Lower leg skin (tissue), 4 donors: ENCODE measurements at places on chromosomes 2 and 18. TPM values are rescaled to one million over a fixed set of nuclear protein-coding genes. Genes with fewer than 3 reads are reported as not detected.

- DNase-seq: no peak
Observed at GRCh38 chr2:234098681-234099080, 48.2 kb downstream of the SPP2 start.

The SERPINB3 gene
- total RNA-seq: 7.3 TPM

DNA sequence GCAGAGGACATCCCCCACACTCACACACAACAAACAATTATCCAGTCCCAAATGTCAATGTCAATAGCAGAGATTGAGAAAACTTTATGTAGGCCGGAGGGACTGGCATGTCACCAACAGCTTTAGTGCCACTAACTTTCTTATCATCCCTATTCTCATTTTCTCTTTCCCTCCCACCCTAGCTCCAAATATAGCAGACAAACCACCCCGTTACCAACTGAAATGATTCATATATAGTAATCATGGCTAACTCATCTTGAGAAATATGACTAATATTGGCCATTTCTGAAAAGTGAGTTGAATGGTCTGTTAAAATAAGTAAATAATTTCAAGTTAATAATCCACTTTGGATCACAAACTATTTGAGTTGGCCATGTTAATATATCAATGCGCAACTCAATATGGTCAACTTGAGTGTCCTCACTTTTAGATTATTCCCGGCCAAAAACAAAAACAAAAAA is 242.1 kb upstream of the RND3 start:
- no peak for DNase-seq

The KATNAL2 gene
- 1.1 TPM for total RNA-seq

DNA sequence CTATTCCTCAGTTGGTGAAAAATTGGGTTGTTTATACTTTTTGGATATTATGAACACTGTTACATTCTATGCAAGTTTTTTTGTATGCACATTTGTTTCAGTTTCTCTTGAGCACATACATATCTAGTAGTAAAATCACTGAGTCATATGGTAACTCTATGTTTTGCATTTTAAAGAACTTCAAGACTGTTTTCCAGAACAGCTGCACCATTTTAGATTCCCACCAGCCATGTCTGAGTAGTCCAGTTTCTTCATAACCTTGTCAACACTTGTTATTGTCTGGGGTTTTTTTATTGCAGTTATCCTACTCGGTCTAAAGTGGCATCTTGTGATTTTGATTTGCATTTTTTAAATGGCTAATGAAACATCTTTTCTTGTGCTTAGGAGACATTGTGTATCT is 100.3 kb upstream of the OTOS start:
- no peak for DNase-seq

The FEV gene
- not detected for total RNA-seq

DNA sequence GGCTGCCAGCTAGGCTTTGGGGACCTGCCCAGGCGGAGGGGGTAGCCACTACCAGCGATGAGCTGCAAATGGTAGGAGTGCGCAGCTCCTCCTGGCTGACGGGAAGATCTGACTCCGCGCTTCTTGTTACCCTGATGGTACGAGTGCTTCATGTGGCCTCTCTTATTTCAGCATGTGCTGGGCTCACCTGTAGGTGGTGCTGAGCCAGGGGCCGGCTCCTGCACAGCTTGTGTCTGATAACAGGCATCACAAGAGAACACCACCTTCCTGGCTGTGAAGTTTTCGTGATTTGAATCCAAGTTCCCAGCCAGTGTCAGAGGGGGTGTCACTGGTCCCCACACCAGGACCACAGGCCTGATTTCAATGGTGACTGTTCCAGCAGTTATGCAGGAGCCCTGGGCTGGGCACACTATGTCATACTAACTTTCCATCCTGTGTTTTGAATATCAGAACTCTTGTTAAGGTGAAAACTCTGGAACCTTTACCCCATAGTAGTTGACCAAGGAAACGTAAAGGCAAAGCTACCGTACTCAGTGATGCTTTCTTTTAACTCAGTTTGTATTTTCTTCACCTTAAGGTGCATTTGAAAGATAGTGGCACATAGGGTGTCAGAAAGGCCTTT is 28.0 kb downstream of the APCDD1 start:
- DNase-seq: no peak

DNA sequence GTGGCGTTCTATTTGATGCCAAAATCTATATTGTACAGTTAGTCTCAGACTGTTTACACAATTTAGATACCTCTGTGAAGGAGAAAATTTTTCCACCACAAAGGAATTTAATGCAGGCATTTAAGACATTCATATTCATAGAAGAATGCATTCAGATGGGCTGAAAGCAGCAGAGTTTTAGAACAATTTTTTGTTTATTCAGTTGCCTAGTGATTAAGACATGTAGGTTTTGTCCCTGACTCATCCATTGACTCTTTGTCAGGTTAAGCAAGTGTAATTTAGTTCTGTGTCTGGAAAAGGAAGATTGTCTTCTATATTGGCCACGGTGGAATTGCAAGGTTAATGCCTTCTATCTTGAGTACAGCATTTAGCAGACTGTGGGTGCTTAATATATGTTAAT is 515.0 kb downstream of the PARD3B start:
- DNase-seq: no peak

DNA sequence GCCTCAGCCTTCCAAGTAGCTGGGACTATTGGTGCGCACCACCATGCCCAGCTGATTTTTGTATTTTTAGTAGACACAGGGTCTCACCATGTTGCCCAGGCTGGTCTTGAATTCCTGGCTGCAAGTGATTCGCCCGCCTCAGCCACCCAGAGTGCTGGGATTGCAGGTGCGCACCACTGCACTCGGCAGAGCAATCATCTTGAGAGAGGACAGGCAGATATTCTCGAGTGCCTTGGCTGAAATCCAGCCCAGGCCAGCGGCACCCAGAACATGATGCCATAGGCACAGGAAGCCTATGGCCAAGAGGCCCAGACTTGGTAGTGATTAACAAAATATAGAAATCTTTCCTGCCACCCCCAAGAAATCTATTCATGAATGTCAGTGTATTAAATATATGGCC is 58.0 kb upstream of the PEX13 start:
- DNase-seq: no peak

DNA sequence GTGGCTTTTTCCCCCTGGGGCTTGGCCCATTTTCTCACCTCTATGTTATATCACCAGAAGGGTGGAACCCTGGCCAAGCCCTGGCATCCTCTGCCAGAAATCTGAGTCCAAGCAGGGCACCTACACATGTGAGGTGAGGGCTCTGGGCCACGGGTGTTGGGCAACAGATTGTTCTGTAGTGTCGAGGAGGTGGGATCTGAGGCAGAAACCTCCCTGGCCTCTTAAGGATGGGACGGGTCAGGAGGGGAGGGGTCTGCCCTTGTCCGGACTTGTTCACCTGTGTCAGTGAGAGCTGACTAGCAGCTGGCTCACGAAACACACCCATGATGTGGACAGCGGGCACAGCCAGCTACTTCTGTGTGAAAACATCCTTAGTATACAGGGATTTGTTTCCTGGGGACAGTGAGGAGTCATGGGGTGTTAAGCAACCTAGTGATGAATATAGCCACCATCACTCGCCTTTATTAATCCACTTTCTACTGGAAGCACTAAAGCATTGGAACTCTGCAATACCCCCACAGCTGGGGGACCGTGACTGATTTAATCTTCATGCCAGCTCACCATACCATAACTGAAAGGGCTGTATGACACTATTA is 35.6 kb downstream of the EPAS1 start:
- no peak for DNase-seq

The VWC2L gene
- not detected for total RNA-seq

The ABCG8 gene
- not detected for total RNA-seq

DNA sequence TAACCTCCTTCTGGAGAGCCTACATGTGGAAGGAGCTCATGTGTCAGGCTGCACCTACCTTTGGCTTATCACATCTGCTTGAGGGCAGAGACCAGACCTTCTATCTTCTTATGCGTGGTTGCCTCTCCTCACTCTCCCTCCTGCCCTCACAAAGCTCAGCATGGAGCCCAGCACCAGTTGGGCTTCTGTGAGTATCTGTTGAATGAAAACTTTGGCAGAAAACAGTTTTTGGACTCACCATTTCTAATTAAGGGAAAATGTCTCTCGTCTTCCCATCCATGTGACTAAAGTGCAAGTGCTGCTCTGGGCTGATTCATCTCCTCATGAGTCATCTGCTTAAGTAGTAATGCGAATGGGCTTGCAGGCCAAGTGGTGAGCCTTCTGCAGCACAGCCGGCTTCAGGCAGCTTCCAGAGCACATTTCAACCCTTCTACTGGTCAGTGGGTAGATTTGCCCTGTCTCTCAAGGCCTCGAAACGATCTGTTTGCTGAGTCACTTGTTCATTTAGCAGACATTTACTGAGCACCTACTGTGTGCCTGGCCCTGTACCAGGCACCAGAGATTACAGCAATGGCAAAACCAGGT is 102.6 kb downstream of the VSNL1 start:
- peak; percentile 58 for DNase-seq

DNA sequence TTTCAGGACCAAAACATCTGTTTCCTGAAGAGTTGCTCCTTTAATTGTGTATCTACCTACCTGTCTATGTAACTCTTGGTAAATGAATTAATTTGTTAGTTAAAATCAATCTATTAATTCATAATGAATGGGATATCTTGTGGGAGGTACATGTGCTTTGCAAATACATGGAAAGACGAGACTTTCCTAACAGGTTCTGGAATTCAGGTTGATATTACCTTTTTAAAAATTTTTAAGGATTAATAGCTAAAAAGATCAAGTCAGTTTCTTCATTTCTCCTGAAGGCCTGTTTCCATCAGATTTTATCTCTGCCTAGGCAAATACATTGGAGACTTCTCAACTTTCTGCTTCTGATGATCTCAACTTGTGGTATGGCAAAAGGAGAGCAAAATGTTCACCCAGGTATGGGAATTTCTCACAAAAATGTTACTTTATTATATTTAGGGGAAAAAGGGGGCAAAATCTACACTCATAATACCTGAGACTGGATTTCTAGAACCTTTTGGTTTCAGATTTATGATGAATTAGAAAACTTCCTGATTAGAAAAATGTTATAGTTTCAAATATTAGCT is 7.4 kb downstream of the TFPI start:
- no peak for DNase-seq

- no peak for DNase-seq
Observed at GRCh38 chr2:182522405-182522896, 95.6 kb upstream of the PDE1A start.
